ENCODE measurements at places on chromosomes 1 and 21. TPM values are rescaled to one million over a fixed set of nuclear protein-coding genes. Genes with fewer than 3 reads are reported as not detected.

GRCh38 chr1:172357753-172358385 is 62.6 kb upstream of the C1orf105 start:
- no peak for DNase-seq

- no peak for DNase-seq
These were observed 60.2 kb upstream of the CFAP126 start for GRCh38 chr1:161427733-161428516.

DNA sequence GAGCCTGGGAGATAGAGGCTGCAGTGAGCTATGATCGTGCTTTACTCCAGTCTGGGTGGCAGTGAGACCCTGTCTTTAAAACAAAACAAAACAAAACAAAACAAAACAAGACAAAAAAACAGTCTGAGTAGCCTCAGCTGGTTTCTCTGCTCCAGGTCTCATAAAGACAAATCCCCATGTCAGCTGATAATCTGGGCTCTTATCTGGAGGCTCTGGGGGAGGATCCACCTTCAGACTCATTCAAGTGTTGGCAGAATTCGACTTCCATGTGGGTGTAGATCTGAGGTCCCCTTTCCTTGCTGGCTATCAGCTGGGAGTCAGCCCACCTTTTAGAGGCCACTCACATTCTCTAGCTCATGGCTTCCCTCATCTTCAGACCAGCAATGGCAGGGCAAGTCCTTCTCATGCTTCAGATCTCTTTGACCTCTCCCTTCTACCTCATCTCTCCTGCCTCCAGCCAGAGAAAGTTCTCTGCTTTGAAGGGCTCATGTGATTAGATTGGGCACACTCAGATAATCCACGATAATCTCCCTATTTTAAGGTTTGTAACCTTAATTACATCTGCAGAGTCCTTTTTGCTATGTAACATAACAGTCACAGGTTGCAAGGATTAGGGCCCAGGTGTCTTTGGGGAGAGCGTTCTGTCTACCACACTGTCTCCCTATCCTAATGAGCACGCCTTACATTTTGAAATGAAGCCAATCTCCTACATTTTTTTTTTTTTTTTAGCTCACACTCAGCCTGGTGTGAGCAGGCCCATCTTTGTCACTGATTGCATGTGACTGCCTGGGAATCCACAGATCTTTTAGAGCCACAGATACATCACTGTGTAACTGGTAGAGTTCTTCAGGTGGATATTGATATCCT is 7.5 kb upstream of the PYCR2 start:
- DNase-seq = no peak

DNA sequence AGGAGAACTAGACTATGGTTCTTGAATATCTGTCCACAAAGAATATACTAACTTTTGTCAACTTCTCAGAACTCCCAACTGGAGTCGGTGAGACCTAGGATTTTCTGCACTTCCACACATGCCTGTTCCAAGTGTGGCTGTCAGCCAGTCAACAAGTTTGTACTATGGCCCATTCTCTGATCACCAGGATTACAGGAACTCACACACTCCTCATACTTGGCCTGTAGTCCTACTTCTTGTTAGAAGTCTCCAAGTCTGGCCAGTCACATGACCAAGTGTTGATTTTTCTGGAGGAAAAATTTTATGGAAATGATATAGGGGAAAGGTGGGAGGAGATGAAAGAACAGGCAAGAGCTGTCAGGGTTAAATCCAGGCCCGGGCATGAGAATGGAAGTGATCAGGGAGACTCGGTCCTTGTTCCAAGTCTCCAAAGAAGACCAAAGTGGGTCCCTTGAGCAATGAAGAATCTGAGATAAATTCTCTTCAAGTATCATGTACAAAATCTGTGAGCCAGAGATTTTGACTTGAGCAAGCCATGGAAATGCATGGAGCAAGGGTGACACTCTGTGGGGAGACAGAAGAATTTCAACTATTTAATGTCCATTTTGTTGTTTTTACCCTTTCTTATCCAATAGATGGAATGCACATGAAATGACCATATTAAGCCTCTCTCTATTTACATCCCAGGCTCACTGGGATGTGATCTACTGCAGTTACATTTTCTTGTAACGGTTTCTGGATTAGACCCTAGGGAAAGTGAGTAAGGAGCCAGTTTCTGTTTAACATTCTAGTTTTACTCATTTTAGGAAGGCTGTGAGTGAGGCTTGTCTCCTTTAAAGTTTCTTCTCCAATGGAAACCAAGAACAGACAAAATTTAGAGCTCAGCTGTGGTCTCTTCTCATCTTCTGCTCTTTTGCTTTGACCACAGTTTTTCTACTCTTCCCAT is 320.9 kb downstream of the ASTN1 start:
- no peak for DNase-seq

DNA sequence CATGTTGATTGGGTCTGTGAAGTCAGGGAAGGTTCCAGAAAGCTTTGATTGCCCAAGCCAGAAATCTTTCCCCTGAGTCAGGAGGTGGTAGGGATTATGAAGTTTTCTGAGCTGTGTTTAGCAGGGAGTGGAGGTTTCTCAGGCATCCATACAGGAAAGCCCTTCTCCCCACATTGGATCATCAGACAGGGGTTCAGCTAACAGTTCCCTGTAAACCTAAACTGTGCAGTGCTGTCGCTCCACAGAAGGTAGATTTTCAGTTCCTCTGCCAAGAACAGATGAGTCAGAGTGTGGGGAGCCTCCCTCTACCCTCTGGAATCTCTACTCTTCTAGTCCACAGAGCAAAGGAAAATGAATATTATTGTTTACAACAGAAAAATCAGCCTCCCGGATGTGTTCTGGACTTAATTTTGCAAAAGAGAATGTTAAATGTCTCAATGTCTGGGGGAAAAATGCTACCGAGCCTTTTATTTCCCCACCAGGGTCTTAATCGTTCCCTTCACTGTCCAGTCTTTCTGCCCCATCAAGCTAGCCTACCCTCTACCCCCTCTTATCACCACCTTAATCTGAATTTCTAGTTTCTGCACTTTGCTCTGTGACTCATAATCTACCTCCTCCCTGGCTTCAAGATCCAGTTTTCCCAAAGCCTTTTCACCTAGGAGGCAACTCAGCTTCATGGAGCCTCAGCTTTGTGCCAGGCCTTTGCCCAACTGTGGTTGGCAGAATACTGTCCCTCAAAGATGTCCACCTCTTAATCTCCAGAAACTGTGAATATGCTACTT is 355.6 kb downstream of the PRDM2 start:
- DNase-seq = no peak

GRCh38 chr21:44065428-44065827 is 41.8 kb upstream of the PWP2 start:
- DNase-seq = peak; percentile 32

DNA sequence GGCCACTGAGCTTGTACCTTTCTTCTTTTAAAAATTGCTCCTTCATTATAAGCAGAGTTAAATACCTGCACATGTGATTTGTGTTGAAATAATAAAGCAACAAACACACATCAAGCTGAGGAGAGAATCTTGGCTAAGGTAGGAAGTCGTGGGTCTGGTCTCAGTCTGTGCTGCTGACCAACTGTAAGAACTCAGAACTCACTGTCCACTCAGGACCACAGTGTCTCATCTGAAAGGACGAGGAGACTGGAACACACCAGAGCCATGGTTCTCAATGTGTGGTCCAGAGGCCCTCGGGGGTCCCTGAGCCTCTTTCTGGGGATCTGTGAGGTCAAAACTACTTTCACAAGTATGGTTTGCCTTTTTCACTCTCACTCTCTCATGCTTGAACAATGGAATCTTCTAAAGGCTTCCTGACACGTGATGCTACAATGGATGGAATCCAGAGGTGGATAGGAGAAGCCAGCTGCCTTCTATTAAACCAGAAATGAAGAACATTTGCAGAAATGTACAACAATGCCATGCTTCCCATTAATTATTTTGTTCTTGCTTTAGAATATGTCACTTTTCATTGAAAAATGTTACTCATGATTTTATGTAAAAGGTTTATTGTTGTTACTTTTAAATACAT is 17.3 kb upstream of the ETS2 start:
- peak; percentile 2 for DNase-seq

GRCh38 chr1:30683699-30684098 is 39.7 kb downstream of the MATN1 start:
- no peak for DNase-seq

GRCh38 chr1:109622895-109623294 is 3.3 kb downstream of the AMPD2 start:
- DNase-seq = no peak

DNA sequence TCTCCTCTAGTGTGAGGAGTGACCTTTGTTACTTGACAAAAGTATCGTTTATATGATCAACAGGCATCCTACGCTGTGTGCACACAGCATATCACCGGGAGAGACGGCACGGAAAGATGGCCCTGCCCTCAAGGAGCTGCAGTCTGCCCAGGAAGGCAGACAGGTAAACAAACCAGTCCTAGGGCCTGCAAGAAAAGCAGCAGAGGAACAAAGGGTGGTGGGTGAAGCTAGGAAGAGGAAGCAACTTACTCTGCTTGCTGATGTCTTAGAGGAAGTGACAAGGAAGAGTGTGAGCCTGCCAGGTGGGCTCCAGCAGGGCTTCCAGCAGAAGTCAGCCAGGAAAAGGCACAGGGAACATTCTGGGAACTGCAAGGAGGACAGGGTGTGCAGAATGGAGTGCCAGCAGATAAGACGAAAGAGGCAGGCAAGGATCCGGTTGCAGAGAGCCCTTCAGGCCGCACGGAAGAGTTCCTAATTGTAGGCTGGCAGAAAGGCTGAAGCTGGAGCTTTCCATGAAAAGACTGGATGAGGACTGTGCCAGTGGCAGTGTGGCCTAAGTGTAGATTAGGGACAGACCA is 106.7 kb downstream of the SLC45A1 start:
- peak; percentile 78 for DNase-seq

DNA sequence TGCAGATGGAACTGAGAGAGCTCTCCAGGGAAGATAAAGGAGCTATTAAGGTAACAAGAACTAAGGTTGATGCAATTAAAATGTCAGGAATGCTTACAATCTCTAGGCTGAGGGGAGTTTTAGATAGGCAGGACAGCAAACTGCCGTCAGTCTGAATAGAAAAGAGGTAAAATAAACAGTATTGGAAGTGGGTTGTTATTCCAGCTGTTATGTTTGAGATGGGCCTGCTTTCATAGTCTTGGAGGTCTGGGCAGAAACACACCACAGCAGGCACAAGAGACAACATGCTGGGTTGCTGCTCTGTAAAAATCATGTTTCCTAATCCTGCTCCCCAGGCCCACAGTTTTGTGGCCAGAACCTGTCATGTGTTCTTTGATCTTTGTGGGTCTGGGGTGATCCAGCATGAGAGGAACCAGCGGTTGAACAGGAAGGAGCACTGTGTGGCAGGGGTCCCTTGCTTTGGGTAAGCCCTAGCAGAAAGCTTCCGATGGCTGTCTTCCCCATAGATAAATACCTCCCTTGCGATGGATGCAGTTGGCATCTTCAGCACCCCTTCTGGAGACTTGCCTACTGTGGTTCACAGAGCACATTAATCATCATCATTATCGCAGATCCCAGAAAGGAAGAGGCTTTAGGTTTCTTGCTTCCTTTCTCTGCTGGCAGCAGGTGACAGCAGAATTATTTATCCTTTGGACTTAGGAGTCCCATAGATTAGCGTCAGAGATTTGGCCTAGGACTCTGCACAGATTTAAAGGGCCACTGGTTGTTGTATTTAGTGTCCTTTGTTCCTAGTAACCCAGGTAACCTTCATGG is 97.1 kb downstream of the AK5 start:
- no peak for DNase-seq

DNA sequence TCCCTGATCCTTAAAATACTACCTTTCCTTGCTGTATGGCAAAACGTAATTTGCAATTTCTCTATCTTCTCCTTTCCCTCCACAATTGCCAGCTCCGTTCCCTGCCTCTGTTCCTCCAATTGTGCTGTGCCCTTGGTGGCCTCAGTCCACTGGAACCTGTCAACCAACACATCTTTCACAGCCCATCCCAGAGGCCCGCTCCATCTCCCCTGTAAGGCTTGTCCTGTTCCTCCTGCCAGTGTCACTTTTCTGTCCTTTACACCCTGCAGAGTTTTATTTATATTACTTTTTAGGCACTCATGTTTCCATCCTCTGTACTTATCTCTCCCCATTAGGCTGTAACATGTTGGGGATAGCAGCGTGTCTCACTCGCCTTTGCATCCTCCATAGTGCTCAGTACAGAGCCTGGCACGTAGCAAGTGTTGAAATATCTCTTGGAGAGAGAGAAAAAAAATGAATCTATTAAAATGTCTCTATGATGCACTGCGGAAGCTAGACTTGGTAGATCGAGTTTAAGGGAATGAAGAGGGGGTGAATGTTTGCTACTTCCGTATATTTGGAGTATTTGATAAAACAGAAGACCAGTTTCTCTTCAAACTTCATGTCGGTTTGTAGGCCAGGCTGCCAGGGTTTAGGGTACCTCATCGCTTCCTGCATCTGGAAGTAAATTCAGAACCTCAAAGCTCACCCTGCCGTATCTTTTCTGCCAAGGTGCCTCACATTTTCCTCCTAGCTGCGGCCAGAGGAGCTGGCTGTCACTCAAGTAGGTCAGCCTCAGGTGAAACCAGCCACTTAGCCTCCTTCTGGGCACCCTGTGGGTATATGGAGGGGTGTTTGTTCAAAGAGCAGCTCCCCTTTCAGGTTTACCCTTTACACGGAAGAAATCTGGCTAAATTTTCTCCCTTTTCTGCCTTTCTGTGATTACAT is 303.8 kb downstream of the TM2D1 start:
- DNase-seq = no peak

- no peak for DNase-seq
These were observed 9.1 kb downstream of the OLIG1 start for GRCh38 chr21:33078907-33079582.

GRCh38 chr1:37851782-37852210 is 7.6 kb downstream of the MTF1 start:
- DNase-seq = no peak

GRCh38 chr1:171653796-171654195 is 1.3 kb upstream of the MYOC start:
- DNase-seq = no peak

DNA sequence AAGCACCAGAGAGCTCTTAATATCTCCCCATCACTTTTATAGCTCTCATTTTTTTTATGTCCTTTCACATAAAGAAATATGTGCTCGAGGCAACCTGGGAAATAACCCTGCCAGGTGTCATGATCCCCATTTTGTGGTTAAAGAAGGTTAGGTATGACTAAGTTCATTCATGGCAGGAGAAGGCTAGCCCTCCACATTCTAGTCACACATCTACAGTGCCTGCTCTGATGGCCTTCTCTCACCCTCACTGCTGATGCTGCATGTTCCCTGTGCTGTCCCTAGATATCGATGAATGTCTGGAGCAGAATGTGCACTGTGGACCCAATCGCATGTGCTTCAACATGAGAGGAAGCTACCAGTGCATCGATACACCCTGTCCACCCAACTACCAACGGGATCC is 187.5 kb downstream of the TPR start:
- no peak for DNase-seq

- no peak for DNase-seq
These were observed 253.2 kb downstream of the CRB1 start for GRCh38 chr1:197521118-197521739.

Gene SLC30A2
- not detected for total RNA-seq

Gene PLA2G2C
- not detected for total RNA-seq

Gene CRYAA
- total RNA-seq = not detected

Gene S100A1
- not detected for total RNA-seq

Gene DCST2
- total RNA-seq = 0.64 TPM

Gene ASB17
- not detected for total RNA-seq

Gene AUNIP
- not detected for total RNA-seq

Gene ASTN1
- total RNA-seq = 0.32 TPM

Gene S1PR1
- total RNA-seq = 291 TPM

Gene PRPF38B
- total RNA-seq = 9.0 TPM
